ENCODE measurements at places on chromosomes 5 and 9.

GRCh38 chr5:148427370-148428042, 43.7 kb downstream of the FBXO38 start:
- no peak for DNase-seq

GRCh38 chr9:128887914-128888350, 6.0 kb downstream of the LRRC8A start:
- DNase-seq: no peak

DNA sequence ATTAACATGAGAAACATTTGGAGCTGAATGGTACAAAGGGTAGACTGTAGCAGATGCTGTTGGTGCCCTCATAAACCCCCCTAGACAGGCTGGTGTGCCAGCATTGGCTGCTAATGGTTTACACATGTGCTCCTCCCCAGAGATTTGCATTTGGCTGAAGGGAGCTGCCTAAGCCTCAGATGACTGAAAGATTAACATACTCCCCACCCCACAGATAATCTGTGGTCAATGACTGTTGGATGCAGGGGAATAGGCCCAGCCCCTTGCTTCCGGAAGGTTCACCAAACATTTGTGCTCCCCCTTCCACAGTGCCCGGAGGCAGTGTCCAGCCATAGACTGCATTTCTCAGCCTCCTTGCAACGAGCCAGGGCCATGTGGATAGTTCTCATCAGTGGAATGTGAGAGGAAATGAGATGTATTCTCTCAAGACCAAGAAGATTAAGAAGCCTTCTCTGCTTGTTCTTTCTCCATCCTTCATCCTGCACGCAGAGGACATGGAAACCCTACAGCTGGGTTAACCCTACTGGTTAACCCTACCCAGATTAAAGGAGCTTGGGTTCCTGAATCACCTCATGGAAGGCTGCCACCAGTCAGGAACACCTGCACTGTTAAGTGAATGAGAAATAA, 79.6 kb downstream of the PHAX start:
- no peak for DNase-seq

DNA sequence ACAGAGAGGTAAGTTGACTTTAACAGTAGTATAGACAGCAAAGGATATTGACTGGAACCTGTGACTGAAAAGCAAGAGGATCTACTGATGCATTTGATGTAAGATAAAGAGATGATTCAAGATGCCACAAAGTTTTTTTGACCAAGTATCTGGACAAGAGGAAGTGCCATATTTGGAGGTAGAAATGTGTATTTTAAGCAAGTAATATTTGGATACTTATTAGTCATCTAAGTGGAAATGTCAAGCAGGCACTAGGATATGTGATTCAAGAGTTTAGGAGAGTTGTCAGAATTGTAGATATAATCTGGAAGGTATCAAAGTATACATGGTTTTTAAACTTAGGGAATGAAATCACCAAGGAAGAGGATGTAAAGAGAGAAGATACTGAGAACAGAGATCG, 686.1 kb upstream of the CHD1 start:
- no peak for DNase-seq

DNA sequence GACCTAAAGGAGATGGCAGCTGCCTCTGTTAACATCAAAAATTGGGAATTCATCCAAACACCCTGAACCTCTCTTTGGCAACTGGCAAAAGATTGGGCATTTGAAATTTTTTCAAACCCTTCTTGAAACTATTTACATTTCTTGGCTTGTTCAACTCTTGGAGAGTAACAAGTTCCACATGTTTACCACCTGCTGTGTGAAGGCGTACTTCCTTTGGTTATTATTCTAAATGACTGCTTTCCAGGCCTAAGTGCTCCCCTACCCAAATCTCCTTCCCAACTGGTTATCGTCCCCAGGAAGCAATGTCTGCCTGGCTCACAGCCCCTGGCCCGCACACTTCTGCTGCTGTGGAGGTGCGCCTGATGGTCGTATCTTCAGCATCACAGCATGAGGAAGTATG, 422.7 kb downstream of the DMAC1 start:
- no peak for DNase-seq

GRCh38 chr5:159339460-159339859, 9.2 kb upstream of the IL12B start:
- no peak for DNase-seq

- DNase-seq: no peak
Measured at GRCh38 chr5:138874241-138874640, 894 bp downstream of the LRRTM2 start.

- no peak for DNase-seq
Measured at GRCh38 chr5:105168806-105169205, 1606.2 kb upstream of the NUDT12 start.

DNA sequence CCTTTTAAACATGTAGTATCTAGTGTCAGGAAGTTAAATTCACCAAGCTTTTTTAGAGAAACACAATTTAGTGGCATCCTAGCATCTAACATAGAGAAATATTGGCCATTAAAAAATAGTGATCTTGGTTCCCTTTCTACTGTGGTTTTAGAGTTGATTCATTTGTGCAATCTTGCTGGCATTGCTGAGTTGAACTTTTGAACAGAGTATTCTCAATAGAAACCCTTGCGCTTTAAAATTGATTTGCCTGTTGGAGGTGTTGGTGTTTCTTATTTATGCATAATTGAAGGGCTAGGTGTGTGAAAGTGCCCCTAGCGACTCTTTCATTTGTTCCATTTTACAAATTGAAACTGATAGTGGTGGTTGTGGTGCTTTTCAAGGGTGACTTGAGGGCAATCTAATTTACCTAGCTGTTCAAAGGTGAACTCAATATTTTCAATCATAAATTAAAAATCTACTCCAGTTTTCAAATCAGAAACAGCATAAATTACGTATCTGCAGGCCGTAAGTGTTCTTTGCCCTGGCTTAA, 73.0 kb upstream of the MPDZ start:
- no peak for DNase-seq

GRCh38 chr5:158903006-158903405, 196.7 kb downstream of the EBF1 start:
- DNase-seq: no peak

DNA sequence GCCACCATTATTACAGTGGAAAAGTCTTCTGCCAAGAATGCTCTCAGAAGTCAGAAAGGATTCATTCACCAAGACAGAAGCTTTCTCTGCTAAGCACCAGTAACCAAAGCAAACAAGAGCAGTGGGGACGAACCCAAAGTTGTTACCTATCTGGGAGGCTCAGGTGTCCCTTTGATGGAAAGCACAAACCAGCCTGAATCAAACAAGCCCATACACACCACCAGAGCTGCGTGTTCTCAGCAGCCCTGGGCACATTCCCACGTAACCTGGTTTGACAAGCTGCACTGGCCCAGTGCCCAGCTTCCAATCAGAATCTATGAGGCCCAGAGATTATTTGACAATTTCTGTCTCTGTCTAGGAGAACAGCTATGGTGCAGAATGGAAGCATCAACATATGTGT, 252.6 kb downstream of the ACTL7B start:
- DNase-seq: no peak

- DNase-seq: no peak
Measured at GRCh38 chr9:96483733-96484390, 33.9 kb downstream of the HABP4 start.

DNA sequence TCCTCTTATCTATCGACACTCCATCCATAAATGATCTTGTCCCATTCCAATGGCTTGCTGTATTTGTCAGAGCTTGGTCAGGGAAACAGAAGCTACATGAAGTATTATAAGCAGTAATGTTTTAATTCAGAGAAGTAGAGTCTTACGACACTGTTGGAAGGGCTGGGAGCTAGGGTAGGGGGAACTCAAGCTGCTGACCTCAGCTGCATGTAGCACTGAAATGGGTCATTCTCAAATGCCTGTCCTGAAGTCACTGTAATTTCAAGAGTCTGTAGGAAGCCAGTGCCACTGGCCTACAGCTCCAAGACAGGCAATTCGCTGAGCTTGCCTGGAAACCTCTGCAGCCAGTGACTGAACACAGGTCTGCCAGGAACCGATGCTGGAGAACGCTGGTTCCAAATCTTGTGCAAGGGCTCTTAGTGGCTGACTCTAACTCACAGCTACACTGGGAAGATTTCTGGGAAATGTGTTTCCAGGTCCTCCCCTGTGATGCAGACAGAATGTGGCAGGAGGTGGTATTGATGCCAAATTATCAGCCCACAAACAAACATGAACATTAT, 532.4 kb downstream of the CCDC171 start:
- no peak for DNase-seq

DNA sequence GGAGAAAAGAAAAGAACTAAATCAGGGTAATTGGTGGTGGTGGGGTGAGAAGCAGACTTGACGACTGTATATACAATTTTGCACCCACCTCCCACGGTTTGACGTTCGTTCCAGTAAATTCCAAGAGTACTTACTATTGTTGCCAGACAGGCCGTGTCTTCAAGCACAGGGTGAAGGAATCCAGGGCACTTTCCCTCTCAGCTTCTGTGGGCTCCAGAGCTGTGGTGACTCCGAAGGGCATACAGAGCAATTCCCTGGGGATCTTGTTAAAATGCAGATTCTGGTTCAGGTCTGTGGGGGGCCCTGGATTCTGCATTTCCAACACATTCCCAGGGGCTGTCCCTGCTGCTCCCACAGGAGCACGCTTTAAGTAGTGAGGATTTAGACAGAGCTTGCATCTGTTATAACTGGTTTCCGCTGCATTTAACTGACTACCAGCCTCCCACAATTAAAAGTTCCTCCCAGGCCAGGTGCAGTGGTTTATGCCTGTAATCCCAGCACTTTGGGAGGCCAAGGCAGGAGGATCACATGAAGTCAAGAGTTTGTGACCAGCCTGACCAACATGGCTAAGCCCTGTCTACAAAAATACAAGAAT, 49.3 kb upstream of the FANCC start:
- no peak for DNase-seq

GRCh38 chr9:108047264-108047663, 557.7 kb upstream of the KLF4 start:
- no peak for DNase-seq

GRCh38 chr5:79811081-79811480, 121.4 kb downstream of the CMYA5 start:
- DNase-seq: no peak

GRCh38 chr5:109739741-109740728, 50.3 kb downstream of the MAN2A1 start:
- DNase-seq: no peak

DNA sequence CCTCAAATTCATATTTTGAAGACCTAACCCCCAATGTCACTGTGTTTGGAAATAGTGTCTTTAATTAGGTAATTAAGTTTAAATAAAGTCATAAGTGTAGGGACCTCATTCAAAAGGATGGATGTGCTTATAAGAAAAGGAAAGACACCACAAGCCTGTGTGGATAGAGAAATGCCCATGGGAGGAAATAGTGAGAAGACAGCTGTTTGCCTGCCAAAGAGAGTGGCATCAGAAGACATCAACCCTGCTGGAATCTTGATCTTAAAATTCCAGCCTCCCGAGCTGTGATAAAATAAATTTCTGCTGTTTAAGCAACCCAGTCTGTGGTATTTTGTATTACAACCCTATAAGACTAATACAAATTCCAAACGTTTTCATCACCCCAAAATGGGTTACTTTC, 1867.9 kb upstream of the NUDT12 start:
- no peak for DNase-seq

DNA sequence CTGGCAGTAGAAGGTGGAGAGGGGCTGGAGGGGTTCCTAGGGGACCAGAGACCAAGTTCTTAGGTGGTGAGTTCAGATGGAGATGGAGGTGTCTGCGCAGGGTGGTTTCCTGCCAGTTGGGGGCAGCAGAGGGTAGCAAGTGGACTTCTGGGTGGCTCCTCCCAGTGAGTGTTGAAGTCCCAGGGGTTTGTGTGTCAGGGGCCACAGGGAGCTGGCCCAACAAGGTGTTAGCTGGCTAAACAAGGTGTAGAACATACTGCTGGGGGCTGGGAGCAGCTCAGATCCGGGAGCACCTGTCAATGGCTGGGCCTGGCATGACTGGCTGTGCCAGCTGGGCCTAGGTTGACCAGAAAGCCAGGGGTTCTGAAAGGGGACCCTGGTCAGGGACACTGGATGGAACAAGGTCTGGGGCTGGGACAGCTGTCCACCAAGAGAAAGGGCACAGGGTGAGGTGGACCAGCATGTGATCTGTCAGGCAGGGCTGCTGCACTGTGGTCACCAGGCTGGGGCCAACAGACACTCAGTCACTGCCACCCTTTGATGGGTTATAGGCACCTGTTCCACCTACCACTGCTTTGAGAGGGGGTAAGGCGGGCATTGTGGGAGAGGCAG, 35.6 kb downstream of the DAB2IP start:
- peak; percentile 26 for DNase-seq

GRCh38 chr5:40441733-40442132, 238.0 kb upstream of the PTGER4 start:
- peak; percentile 15 for DNase-seq

- no peak for DNase-seq
Measured at GRCh38 chr5:171236651-171237050, 72.4 kb upstream of the TLX3 start.

DNA sequence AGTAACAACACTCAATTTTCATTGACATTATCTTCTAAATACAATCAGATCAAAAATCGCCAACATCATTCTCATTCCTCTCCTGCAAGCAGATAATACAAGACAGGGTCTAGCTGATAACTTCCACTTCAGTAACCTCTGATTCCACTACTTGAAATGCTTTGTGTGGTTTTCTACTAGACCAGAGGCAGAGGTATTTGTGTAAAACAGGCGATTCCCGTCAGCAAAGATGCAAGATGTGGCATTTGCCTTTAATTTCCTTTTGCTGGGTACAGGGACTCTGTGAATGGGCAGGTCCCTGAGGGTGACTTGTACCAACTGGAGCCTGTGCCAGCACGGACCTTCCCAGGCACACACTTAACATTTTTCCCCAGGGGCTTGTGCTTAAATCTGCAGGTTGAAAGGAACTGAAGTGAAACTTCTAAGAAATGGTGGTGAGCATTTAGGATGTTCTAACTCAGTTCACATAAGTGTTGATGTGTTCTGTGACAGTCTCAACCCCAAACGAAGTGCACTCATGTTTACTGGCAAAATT, 625.5 kb upstream of the WWC1 start:
- no peak for DNase-seq

GRCh38 chr5:72949481-72949880, 6.4 kb upstream of the FCHO2 start:
- DNase-seq: no peak

- DNase-seq: no peak
Measured at GRCh38 chr5:135481909-135482311, 29.8 kb upstream of the TIFAB start.

GRCh38 chr5:84383816-84384603, 670 bp downstream of the EDIL3 start:
- DNase-seq: no peak

- DNase-seq: no peak
Measured at GRCh38 chr5:137589185-137589584, 90.1 kb upstream of the SPOCK1 start.

DNA sequence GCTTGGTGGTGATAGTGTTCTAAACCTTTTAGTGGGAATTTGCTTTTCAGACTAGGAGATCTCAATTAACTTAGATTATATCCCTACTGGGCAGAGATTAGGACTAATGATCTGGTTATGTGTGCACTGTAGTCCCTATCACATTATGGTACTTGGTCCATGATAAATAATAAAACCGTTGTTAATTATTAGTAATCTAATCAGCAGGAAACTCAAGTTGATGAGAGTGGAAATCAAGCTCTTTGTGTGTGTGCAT, 262.3 kb downstream of the ARHGAP26 start:
- no peak for DNase-seq
